ENCODE measurements at places on chromosomes 16 and 17.

GRCh38 chr17:3959921-3960601, 4.2 kb downstream of the ATP2A3 start:
- DNase-seq, result no peak

DNA sequence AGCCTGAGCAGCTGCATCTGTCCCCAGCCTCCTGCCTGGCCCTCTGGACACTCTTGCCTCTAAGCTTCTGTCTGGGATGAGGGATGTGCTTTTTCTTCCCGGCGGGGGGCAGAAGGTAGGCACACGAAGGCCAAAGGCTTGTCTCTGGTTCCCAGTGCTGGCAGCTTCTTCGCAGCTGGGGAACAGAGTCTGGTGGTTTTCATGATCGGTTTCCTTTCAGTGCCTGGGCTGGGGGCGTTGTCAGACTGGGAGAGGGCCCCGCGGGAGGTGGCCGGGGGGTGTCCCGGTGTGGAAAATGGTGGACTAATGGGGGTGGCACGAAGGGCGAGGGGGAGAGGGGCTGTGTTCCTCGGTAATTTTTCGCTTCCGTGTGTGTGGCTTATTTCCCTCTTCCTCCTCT, 988 bp downstream of the RAP1GAP2 start:
- no peak for DNase-seq

- no peak for DNase-seq
Measured at GRCh38 chr16:85750827-85751697, at the start of gene C16orf74. Gene C16orf74 (minus strand): TSS chr16:85751096. CDS start chr16:85735217, 15,879 bp downstream.

GRCh38 chr17:19904924-19905323, 37.2 kb upstream of the ULK2 start:
- no peak for DNase-seq

DNA sequence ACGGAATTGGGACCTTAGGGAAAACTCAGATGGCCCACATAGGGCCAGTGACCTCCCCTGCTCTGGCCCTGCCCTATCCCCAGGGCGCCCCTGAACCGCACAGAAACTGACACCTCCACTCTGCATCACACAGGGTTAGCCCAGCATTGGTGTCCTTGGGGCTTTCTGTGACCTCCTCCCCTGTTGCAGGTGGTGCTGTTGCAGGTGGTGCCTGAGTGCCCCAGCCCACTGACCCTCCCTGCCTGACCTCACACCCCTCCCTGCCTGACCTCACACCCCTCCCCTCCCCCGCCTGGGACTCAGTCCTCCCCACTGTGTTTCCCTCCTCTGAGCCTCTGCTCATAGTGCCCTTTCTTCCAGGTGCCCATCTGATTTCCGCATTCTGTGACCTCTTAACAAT, 21.4 kb downstream of the TNFRSF13B start:
- no peak for DNase-seq

GRCh38 chr17:44837196-44837595, 7.1 kb upstream of the GJC1 start:
- no peak for DNase-seq

GRCh38 chr17:56038131-56038530, 115.1 kb upstream of the ANKFN1 start:
- no peak for DNase-seq

DNA sequence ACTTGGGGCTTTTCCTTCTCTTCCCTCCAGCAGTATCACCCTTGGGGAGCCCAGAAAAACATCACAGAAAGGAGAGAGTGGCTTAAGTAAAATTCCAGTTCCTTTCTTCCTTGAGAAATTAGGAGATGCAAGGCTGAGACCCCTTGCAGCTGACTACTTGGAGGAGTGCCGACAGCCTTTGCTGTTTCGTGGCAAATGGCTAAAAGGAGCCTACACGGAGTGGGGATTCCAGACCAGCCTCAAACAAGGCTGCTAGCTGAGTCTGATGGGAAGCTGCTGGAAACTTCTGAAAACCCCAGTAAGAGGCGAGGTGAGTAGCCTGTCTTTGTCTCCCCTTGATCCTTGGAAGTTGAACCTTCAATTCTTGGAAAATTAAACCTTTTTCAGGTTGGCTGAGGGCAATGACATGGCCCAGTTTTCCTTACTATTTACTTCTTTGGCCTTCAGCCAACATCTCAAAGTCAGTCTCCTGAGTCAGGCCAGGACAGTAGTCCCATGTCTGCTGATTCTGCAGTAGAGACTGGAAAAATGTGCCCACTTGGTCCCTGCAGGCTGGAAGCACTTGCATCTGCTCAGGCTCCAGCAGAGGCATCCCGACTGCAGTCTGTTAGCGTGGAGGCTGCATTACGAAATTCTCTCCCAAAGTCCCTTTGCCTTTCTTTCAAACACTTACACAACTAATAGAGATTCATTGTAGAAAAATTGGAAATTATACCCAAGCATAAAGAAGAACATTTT, 23.4 kb downstream of the SMIM36 start:
- no peak for DNase-seq

DNA sequence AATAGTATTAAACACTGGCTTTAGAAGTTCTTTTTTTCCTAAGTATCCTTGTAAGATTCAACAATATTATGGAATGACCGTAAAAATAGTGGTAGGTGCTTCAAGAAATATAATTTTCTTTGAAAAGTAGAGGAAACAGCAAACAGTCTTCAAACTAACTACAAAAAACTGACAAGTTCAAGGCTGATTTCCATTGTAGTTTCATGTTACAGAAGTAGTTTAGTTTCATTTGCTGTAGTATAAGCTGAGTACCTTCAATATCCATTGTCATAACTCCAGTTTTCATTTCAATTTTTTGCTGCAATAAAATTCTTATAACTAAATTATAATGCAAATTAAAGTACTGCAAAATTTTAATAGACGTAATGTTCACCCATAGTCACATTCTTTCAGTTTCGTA, 19.3 kb downstream of the PHKB start:
- DNase-seq, result no peak

DNA sequence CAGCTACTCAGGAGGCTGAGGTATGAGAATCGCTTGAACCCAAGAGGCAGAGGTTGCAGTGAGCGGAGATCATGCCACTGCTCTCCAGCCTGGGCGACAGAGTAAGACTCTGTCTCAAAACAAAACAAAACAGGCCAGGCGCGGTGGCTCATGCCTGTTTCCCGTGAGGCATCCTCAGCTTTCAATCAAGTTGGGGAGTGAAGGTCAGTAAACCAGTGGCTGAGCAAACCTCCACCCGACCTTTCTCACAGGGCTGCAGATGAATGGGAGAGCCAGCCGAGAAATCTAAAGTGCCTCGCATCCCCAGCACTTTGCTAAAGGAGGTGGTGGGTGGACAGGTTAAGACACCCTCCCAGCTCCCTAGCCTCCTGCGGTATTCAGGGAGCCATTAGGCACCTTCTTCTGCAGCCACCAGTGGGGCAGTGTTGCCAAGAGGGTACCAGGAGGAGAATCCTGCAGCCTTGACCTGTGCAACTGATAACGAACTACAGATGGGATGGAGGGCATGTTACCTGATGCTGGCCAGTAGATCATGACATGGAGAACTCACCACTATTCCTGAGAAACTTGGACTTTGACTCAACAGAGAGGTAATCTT, 59.0 kb downstream of the KPNA2 start:
- no peak for DNase-seq

DNA sequence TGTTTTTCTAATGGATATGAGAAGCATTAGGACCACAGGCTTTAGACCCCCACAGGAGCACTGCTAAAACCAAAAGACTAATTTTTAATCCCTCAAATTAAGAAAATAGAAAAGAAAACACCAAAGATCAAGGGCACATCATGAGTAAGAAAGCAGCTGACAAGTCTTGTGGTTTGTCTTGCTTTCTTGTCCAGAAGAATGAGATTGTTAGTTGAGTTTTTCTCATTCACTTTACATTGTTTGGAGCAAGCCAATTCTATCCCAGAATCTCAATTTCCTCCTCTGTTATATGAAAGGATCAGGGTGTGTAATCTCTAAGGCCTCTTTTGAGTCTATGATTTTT, 899.0 kb downstream of the KCNJ2 start:
- DNase-seq, result no peak

DNA sequence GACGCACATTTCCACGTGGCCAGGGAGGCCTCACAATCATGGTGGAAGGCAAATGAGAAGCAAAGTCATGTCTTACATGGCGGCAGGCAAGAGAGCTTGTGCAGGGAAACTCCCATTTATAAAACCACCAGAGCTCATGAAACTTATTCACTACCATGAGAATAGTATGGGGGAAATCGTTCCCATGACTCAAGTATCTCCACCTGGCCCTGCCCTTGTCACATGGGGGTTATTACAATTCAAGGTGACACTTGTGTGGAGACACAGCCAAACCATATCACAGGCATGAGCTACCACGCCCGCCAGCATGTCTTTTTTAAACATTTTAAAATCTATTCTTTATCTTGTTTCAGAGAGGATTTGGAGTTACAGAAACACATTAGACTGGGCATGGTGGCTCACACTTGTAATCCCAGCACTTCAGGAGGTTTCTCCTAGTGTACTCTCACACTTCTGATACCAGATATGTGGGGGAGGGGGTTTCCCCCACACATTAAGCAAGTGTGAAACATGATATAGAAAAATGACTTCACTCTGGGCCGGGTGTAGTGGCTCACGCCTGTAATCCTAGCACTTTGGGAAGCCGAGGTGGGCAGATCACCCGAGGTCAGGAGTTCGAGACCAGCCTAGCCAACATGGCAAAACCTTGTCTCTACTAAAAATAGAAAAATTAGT, 5.6 kb upstream of the ATMIN start:
- no peak for DNase-seq

- DNase-seq, result no peak
Measured at GRCh38 chr17:55717898-55718735, 4.5 kb downstream of the TMEM100 start.
